ENCODE measurements at places on chromosomes 2 and 18.

DNA sequence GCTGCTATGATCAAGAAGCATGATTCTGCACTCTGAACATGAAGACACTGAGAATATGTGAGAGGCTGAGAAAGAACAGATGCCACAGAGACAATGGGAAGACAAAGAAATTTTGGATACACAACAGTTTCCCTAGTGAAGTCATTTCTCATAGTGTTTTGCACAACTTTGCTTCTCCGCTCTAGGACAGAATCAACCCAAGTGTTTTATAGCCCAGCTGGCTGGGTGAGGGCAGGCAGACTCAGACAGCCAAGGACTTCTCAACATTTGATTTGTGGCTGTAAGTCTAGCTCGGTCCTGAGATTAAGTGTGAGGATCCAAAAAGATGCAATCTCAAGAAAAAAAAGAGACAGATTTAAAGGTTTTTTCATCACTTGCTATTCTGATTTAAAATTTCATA lies 536.5 kb upstream of the CRIM1 start:
- no peak for DNase-seq

DNA sequence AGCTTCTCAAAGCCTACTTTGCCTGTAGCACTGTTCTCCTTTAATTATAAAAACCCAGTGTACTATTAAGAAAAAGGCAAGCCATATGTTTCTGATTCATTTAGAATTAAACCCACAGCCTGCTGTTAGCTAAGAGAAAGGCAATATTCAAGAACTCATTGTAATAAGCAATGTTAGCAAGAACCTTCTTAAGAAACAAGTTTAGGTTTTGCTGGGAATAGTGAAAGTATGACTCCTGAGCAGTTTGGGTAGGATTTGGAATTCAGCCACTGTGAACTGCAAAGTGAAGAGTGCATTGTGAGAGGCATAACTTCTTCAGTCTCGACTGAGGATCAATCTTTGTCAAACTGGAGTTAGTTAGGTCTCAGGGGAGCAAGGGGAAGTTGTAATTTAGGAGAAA lies 206.5 kb upstream of the NT5C1B start:
- DNase-seq: no peak

- DNase-seq: no peak
Measured at GRCh38 chr2:163135256-163135655, 296.7 kb upstream of the KCNH7 start.

DNA sequence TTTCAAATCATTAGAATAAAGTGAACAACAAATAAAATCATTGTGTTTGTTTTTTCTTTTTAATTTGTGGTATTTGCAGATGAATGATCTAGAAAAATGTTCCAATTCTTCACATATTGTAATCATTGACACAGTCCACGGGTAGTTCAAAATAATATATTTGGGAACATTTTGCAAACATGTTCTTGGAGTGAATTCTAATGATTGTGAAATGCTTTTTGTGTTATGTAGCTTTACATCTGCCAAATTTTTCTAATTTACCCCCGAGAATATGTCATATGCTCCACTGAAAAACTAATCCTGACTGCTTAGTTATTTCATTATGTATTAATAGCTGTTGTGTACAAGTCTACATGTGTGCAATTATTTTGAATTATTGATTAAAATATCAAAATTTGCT lies 1468.4 kb upstream of the NXPH2 start:
- DNase-seq: no peak
